ENCODE measurements at places on chromosomes 13 and 19.

DNA sequence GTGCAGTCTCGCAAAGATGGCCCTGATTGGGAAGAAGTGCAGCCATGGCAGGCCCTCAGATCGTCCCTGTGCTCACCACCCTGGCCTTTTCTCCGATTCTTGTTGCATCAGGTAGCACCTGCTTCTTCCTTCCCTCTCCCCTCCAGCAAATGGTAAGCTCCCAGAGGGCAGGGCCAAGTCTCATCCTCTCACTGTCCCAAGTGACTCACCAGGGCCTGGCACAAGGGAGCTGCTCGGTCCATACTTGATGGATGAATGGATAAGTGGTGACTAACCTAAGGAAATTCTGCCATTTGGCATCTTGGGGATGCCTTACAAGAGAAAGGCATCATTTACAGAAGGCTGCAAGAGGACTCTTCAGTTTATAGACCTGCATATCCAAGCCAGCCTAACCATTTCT lies 84.9 kb downstream of the ZIC5 start:
- DNase-seq, result no peak

DNA sequence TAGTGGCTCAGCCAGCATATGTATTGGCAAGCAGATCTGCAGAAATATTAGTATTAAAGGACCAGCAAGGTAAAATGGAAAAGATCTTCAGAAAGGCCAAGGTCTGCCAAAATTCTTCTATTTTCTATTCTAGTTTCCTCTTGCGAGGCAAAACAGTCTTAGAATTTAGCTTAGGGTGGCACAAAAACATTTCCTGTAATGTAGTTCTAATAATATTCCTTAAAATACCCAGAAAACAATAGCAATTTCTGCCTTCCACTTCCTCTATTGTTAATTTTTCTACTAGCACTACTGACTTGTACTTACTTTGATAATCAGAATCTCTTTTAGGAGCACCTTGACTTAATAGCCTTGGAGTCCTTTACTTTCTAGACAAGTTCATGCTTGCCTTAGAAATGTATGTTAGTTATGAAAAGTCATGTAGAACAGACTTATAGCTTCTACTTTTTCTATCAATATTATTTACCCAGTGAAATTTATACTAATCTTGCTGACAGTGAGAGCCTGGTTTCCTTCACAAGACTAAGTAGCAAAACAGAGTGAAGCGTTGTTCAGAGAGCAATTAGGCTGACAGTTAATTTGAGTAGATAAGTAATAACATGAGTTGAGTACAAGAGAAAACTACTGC lies 23.9 kb upstream of the LPAR6 start:
- DNase-seq, result no peak

DNA sequence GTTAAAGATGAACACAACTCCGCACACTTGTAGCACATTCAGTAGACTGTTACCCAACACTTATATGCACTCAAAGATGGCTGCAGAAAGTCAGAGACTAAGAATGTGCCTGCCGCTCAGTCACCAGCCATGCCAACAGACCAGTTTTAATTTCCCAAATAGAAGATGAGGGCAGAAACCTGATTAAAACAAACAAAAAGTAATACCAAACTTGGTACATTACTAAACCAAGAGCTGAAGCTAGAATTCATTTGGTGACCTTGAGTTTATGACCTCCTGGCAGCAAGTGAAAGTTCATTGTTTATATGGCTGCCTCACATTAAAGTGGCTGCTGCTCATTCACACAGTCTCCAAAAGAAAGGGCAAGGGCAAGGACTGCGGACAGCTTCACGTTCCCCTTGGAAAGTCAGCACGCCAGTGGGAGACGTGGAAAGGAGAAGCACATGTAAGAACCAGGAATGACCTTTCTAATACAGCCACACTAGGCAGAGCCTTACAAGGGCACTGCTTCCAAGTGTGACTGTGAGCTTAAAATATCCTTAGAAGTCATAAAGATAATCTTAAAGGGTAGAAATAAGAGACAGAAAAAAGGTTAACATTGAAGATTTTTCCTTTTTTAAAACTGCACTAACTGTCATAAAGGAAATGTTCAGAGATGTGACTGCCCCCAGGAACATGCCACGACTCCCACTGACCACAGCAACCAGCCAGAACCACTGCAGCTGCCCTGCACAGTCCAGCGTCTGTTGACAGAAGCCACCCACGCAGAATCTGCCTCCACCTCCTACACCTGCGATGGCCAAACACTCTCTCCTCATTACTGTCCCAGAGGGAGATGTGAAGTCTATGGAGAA lies 73.5 kb downstream of the STK24 start:
- no peak for DNase-seq

GRCh38 chr13:22960827-22961226 lies 220.0 kb upstream of the SGCG start:
- DNase-seq, result no peak

DNA sequence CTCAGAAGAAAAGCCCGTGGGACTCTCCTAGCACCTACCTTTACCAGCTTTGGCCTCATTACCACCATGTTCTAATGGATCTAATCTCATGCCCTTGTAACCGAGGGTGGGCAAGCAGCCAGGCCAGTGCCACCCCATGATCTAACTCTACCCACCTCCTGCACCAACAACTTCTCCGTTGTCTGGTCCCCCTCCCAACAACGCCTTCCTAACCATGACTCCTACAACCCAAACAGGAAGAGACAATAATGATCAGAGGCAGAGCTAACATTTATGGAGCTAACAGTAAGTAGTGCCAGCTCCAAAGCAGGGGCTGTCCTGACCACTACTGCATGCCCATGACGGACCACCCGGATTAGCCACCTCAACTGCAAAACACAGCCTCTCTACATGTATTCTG lies 3.5 kb downstream of the USP12 start:
- DNase-seq, result no peak

GRCh38 chr13:113028336-113029060 lies 59.5 kb downstream of the MCF2L start:
- no peak for DNase-seq

- DNase-seq, result no peak
These were observed 336.9 kb downstream of the TDRD3 start for GRCh38 chr13:60733933-60734332.

DNA sequence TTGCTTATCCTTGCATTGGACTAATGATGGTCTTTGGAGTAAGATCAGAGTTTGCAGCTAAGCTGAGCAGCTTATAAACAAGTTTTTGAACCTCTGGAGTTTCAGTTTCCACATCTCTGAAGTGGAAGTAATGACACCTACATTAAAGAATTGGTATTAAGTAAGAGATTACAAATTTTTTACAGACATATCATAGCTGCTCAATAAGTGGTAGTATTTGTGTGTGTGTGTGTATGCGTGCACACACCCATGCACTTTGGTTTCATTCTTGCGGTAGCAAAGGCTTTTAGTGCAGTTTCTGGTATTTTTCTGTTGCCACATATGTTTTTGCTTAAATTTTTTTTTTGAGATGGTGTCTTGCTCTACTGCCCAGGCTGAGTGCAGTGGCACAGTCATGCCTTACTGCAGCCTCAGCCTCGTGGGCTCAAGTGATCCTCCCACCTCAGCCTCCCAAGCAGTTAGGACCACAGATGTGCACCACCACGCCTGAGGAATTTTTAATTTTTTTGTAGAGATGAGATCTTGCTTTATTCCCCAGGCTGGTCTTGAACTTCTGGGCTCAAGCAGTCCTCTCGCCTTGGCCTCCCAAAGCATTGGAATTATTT lies 4.5 kb downstream of the NAA16 start:
- no peak for DNase-seq

DNA sequence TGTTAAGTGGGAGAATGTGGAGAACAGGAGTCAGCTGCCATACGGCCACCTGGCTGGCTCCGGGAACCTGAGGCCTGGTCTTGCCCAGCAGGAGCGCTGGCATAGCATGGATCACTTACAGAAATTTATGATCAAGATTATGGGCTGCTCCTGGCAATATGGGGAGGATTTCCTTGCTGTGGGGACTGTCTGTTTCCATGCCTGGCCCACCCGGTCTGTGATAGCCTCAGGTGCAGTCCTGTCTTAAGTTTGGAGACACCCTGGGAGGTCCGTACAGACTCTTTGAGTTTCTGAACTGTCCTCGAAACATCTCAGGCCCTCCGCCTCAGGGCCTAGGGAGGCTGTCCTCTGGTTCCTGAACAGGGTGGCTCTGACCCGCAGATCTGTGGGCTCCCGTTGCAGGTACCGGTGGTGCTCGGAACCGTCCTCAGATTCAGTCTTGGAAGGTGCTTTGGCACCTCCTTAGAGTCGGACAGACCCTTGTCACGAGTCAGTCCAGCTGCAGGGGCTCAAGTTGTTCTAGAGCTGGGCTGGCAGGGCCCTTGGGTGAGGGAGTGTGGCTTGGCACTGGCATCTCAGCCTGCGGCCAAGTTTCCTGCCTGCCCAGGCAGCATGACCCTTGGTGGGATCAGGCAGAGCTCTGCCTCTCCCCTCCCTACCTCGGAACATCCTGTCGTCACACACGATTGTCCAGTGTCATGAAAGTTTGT lies 4.9 kb downstream of the TFDP1 start:
- no peak for DNase-seq

GRCh38 chr19:23587546-23587945 lies 99.5 kb downstream of the ZNF675 start:
- DNase-seq, result no peak
